ENCODE measurements at places on chromosomes 13 and 19.

DNA sequence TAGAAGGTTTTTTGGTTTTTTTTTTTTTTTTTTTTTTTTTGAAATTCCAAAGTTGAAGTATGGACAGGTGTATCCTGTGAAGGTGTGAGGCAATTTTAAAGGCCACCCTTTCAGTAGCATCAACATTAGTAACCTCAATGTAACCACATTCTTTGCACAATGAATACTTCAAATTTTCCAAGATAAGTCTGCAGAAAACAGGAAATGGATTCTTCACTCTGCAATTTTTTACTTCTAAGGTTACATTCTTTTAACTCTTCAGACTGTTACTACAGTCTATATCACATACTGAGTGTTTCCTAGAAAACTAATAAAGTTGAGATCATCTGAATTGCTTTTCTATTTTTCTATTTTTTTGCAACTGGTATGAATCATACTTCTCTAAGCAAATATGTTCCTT is 569.0 kb upstream of the GPC6 start:
- DNase-seq: no peak

GRCh38 chr13:90438576-90438975 is 908.9 kb upstream of the MIR17HG start:
- DNase-seq: no peak

DNA sequence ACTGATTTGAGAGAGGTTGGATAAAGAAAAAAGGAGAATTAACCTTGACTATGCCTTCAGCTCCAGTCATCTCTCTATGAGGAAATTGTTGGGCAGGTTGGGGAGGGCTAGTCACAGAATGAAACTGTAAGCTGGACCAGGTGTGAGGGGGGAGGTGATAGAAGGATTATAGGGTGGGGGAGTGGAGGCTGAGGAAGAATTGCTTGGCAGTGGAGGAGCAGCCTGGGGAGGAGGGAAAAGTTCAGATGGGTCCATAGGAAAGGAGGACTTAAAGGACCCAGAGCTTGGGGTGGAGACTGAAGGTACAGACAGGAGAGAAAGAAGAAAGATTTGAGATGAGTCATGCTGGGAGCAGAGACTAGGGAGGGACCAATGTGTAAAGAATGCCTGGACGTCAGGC is 8.2 kb upstream of the ZNF431 start:
- no peak for DNase-seq

DNA sequence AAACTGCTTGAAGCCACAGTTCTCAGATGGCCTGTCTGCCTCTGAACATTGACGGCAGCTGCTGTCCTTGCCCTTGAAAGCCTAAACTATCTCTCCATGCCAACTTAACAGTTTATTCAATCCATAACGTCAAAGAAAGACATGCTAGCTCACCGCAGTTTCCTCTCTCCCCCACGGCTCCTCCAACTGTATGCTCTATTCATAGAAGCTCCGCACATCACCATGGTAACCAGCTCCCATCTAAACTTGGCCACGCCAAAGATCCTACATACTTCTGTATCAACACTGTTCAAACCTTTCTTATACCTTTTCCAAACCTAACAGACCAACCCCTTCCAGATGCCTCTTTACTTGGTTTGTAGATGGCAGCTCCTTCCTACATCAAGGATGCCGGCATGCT is 48.6 kb downstream of the ZNF91 start:
- no peak for DNase-seq

GRCh38 chr19:1267477-1268225 is 1.5 kb upstream of the CIRBP start:
- no peak for DNase-seq

DNA sequence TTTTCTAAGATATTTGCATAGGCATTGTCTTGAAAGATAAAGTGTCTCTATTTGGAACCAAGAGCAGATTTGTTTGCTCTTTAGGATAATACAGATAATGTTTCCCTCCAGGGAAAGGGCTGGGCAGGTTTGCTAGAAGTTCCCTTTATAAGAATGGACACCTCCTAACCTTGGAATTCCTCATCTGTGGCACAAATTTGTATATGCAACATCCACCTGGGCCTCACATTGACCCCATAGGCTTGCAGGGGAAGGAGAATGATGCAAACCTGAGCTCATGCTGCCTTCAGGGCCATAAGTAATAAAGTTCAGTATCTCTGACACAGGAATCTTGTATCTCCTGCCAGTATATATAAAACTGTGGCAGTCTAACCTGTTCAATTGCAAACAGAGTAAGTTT is 508.4 kb upstream of the MIR17HG start:
- no peak for DNase-seq

GRCh38 chr13:97124915-97125809 is 97.0 kb upstream of the MBNL2 start:
- no peak for DNase-seq

- DNase-seq: no peak
Observed at GRCh38 chr19:19627621-19628500, at the start of gene LPAR2. Gene LPAR2, minus strand, starts transcription at chr19:19628220. Its CDS starts 945 bp downstream, at chr19:19627275.

DNA sequence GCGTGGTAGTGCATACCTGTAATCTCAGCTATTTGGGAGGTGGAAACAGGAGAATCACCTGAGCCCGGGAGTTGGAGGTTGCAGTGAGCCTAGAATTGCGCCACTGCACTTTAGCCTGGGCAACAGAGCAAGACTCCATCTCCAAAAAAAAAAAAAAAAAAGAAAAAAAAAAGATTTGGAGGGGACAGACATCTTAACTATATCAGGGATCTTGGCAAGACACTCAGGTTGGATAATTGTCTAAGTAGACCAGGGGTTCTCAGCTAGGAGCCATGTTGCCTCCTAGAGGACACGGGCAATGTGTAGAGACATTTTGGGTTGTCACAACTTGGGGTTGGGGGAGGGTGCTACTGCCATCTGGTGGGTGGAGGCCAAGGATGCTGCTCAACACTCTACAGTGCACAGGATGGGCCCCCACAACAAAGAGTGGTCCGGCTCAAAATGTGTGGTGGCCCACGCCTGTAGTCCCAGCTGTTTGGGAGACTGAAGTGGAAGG is 1.9 kb upstream of the ZNF580 start:
- DNase-seq: peak; percentile 78

DNA sequence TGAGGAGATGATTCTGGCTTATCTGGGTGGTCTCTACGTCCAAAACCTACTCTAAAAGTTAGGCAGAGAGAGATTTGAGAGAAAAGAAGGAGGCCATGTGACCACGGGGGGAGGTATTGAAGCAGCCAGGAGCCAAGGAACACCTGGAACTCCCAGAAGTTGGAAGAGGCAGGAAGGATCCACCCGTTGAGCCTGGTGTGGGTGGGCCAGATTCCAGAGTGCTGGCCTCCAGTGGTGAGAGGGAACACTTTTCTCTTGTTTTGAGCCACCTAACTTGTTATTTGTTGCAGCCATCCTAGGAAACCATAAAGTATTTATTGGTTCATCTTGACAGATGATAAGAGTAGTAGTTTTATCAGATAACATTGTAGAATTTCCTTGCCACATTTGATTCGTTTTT is 396.9 kb downstream of the MYO16 start:
- DNase-seq: no peak

DNA sequence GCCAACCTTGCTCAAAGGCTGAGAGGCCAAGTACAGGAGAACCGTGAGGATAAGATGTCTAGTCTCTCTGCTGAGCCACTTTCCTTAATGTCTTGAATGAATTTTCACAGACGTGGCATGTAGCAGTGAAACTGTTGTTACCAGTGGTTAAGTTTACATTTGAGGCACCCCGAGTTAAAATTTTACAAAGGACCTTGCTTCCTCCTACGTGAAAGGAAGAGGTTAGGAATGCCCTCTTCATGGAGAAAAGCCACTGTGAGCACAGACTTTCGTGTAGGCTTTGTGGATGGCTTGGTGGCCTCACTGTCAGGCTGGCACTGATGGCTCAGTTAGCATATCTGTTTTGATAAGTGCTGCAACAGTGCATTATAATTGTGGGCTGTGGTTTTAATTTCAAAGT is 2.7 kb downstream of the GJB2 start:
- no peak for DNase-seq

- no peak for DNase-seq
Observed at GRCh38 chr13:25353344-25353743, 18.4 kb upstream of the ATP8A2 start.

- no peak for DNase-seq
Observed at GRCh38 chr13:64534302-64534701, 2695.8 kb downstream of the PCDH9 start.

DNA sequence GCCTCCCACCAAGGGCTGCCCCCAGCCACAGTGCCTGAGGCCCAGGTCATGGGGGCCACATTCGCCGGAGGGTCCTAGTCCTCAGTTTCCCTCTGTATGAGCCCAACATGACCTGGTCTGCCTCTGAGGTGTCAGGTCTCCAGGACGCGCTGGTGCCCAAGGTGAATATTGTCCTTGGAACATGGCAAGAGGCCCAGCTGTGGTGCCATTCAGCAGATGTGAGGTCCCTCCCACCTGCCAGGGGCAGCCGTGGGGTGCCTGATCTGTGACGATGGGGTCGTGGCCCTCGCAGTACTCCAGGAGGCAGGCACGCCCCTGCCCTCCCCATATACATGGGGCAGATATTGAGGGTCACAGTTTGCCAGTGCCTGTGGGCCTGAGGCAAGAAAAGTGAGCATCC is 151.9 kb downstream of the KDM4B start:
- no peak for DNase-seq

DNA sequence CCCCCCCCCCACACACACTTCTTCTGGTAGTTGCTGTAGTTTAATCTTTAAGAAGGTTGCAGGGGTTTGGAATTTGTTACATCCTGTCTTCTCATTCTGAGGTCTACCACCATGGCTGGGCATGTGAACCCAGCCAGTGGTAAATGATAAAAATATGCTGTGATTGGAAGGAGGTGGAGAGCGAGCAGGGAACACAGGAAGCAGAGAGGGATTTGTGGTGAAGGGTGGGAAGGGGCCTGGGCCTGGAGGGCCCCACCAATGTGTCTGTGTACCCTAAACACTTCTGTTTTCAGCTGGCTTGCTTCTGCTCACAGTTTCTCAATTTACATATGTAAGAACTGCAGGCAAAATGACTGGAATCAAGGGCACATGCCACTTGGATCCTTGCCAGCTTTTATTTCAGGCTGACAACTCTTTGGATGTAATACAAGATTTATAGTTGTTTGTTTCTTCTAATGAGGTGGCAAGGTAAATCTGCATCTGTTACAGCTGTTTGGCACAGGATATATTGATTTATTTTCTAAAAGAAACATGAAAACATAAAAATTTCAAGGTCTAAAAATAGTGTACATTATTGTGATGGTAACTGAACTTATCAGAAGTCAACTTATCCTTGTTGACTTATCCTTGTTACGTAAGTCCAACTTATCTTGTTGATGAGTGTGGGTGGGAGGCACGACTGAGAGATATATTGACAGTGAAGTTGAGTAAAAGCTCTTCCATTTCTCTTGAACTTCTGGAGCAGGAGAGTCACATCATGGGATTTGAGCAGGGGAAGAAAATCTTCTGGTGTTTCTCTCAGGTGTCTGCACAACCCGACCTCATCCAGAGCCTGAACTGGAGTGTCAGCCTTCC is 313.2 kb downstream of the SHISA2 start:
- DNase-seq: peak; percentile 5

DNA sequence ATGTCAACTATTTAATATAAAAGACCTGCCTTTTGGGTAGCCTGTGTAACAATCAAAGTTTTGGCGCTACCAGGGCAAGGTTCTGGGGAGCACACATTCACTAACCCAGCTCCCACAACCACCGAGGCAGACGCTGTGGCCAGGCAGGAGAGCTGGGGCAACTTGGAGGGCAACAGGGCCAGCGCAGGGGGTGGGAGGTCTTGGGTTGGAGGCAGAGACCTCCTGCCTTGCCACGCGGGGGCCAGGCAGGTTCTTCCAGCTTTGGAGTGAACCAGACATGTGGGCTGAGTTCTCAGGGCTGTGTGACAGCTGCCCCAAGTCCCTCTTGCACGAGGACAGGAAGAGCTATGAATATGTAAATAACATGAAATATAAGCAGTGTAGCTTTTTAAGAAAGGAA is 30.3 kb upstream of the MCF2L start:
- no peak for DNase-seq

- DNase-seq: no peak
Observed at GRCh38 chr13:95503662-95504061, 48.9 kb upstream of the CLDN10 start.

DNA sequence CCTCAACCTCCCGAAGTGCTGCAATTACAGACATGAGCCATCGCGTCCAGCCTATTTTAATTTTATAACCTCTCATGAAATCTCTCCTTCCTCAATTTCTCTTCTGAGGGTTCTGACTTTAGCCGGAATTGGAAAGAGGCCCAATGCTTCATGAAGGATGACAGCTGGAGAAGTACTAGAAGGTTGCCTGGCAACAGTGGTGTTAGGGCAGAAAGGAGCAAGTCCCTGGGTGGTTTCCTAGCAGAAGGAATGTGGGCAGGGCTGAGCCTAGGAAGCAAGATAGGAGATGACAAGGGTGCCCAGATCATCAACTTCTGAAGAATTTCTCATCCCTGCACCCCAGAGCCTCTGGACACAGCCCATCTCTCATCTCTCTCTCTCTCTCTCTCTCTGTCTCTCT is 25.8 kb downstream of the CACNG6 start:
- DNase-seq: no peak

DNA sequence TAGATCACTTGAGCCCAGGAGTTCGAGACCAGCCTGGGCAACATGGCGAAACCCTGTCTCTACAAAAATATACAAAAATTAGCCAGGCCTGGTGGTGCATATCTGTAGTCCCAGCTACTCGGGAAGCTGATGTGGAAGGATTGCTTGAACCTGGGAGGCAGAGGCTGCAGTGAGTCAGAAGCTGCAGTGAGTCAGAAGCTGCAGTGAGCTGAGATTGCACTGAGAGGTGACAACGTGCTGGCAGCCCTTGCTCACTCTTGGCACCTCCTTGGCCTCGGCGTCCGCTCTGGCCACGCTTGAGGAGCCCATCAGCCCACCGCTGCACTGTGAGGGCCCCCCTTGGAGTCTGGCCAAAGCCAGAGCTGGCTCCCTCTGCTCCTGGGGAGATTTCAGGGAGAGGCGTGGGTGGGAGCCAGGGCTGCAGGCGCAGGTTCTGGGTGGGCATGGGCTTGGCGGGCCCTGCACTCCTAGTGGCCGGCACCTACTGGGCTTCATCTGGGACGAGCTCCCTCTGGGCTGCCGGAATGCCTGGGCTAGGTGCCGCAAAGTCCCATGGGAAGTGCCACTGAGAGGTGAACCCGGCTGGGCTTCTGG is 39.5 kb upstream of the RPL21 start:
- DNase-seq: no peak

GRCh38 chr19:50702871-50703829 is 16.5 kb downstream of the SHANK1 start:
- DNase-seq: peak; percentile 75

GRCh38 chr13:30968846-30969245 is 36.4 kb downstream of the TEX26 start:
- no peak for DNase-seq

GRCh38 chr19:8478598-8478997 is 23.8 kb downstream of the PRAM1 start:
- no peak for DNase-seq

DNA sequence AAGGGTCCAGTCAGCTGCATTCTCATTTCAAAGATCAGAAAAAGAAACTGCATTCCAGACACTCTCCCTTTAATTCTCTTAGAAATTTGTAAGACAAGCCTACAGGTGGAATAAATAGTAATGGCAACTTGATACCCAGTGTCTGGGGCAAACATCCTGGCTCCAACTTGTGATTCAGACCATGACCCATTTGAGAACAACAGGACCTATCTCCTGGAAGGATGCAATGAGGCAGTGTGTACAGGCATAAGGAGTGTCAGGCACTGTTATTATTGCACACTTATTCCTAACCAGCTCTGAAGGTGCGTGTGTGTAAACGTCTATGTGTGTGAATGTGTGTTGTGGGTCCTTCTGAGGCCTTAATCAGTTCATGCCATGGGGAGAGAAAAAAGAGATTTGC is 13.9 kb downstream of the ERICH6B start:
- no peak for DNase-seq
